ENCODE measurements at places on chromosomes 7 and 10.
A peak's percentile ranks its signal among the peaks of the same experiment; 100 is the strongest.

DNA sequence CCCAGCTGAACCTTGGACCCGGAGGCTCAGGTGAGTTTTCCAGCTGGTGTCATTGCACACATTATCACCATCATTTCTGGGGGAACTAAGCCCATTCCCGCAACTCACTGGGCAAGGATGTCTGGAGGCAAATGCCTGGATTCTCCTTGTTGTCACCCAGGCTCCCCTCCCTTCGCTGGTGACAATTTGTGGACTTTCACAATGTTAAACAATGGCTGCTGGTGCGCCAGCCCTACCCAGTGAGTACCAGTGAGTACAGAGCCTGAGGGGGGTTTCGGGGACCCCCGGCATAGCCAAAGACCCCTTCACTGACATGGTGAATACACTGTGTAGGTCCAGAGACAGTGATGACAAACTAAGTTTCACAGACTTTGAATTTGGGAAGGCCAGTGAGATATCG, 189.2 kb downstream of the ADARB2 start:
- DNase-seq: no peak

DNA sequence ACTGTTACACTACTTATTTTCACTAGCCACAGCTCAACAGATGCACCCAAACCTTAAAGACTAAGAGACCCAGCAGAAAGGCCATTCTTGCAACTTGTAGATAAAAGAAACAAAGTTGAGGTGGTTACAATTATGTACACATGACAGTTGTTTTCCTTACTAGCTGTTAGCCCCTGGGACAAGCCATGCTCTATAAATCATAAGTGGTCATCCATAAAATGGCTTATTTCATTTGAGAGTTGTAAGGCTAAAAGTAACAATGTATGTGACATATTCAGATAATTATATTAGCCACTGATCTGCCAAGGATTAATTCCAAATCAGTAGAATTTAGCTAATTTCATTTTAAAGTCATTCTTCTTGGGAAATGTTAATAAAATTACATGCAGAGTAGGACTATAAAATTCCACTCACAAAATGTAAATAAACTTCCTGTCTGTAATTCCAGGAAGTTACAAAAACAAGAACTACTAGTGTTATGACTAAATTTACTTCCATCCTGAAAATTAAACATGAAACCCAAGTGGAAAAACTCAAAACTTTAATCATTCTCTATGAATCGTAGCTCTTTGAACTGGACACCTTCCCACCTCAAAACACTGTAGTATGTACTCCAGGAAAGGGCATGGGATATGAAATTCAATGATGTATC, 13.3 kb downstream of the SLC37A3 start:
- DNase-seq: no peak

DNA sequence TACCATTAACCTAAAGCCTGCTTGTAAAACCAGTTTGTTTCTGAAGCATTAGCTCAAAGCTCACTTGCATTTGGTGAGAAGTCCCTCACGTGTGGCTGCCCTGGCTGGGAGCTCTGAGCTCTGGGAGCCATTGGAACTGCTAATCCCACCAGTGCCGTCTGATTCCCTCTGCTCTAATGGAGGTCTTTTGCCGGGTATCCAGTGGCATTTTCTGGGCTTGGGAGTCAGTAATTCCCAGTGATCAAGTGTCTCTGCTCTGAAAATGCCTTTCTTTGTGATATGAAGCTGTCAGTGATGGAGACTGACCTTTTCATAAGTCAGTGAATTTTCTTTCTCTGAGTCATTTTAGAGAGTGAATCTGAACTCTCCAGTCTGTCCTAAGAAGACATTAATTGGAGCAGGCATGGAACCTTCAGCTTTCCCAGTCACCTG, 36.9 kb upstream of the FAM20C start:
- DNase-seq: no peak

DNA sequence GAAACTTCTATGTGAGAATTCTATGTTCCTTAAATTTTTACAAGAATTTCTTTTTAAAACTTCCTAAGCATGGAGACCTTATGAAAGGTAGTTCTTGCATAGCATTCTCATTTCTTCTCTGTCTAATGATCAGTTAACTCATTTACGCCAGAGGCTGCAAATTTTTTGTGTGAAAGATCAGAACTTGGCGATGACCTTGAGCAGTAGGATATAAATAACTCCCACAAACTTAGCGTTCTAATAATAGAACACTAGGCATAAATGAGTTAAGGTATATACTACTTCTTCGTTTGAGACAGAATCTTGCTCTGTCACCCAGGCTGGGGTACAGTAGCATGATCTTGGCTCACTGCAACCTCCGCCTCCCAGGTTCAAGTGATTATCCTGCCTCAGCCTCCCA, 13.7 kb downstream of the PILRA start:
- no peak for DNase-seq

DNA sequence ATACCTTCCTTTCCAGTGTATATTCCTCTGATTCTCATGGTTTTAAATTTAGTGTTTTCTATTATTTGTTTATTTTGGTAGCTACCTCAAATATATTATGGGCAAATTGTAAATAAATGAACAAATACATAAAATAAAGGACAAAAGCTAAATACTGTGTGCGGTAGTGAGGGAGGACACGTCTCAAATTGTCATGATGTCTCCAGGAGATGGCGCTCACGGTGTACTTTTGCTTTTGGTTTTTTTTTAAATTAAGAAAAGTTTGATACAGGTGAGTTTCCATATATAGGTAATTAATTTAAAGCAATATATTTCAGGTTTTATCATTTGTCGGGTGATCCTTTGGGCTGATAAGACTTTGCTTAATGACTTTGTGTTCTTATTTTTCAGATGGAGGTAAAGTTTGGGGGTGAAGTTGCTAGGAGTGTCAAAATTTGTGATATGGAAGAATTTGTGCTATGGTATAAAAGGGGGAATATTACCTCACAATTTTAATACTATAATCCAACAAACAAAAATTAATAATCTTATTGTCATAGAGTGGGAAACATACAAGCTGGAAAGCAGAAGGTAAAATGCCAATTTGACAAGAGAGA, 68.4 kb upstream of the TMEM229A start:
- DNase-seq: no peak

- DNase-seq: no peak
These were observed 288.0 kb upstream of the SEMA3C start for GRCh38 chr7:81206667-81207360.

GRCh38 chr7:3150027-3150426, 106.4 kb upstream of the CARD11 start:
- no peak for DNase-seq

- no peak for DNase-seq
These were observed 1187.8 kb downstream of the CNTNAP2 start for GRCh38 chr7:147304376-147304775.

DNA sequence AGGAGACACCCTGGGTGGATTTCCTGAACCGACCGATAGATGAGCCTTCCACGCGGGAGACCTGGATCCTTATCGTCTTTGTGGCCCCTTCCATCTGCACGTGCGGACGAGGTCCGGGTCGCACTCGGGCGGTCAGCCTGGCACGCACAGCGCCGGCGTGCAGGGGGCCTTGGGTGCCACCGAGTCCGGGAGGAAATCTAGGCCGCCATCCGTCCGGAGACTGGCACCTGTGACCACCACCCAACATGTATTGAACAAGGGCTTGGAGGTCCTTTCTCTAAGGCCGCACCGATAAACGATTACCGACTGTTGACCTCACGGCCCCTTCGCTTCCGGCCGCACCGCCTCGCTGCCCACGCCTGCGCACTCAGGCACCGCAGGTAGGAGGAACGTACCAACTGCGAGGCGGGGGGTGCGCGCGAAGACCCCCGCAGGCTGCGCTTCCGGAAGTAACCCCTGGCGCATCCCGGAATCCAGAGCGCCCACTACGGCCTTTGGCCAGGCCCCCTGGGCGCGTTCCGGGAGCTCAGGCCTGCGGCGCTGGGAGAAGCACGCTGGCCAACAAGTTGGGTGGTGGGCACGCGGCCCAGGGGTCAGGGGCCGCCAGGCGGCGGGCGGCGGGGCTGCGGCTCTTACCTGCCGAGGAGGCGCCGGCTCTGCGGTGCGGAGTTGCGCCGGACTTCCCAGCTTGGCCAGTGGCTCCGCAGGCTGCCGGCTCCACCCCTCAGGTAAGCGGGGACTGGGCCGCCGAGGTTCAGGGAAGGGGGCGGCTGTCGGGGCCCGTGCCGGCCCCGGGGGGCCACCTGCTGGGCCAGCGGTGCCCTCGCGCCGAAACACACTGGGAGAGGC, at the start of the genes ACTR3C and LRRC61:
TSS of gene ACTR3C (minus strand) at position 713 of the 849 bp plus-strand sequence. CDS start 28,249 bp downstream, outside the sequence.
TSS of gene LRRC61 (plus strand) at position 523 of the 849 bp plus-strand sequence. CDS start 13,507 bp downstream, outside the sequence.
- peak; percentile 48 for DNase-seq

- no peak for DNase-seq
These were observed 69.0 kb upstream of the PRKCQ start for GRCh38 chr10:6648894-6649720.

- DNase-seq: no peak
These were observed 4.4 kb upstream of the TBX20 start for GRCh38 chr7:35258125-35258867.

GRCh38 chr7:132650498-132650897, 74.2 kb upstream of the PLXNA4 start:
- DNase-seq: no peak

- no peak for DNase-seq
These were observed 6.1 kb upstream of the FGL2 start for GRCh38 chr7:77205706-77206105.

GRCh38 chr7:114426382-114426781, 11.8 kb downstream of the FOXP2 start:
- no peak for DNase-seq

- DNase-seq: no peak
These were observed 52.7 kb upstream of the BTRC start for GRCh38 chr10:101301111-101301731.

DNA sequence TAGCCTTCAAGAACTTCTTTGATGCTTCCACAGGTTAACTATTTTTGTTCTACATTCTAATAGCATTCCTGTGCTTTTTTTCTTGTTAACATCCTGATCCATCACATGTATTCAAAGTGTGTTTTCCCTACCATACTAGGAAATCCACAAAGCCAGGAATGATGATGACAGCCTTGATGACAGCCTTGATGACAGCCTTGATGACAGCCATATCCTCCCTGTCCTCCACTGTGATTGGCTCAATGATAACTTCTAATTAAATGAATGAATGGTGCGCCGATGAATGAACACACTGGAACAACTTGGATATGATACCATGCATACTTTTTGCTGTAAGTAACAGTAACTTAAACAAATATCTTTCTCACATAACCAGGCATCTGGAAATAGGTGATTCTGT, 8.3 kb upstream of the TACR2 start:
- DNase-seq: no peak

Data from NCI-H2081 treated with DMSO at 0.1 percent for 48 hours (cell line).